ENCODE measurements at places on chromosomes 2 and 18.
A peak's percentile ranks its signal among the peaks of the same experiment; 100 is the strongest.

DNA sequence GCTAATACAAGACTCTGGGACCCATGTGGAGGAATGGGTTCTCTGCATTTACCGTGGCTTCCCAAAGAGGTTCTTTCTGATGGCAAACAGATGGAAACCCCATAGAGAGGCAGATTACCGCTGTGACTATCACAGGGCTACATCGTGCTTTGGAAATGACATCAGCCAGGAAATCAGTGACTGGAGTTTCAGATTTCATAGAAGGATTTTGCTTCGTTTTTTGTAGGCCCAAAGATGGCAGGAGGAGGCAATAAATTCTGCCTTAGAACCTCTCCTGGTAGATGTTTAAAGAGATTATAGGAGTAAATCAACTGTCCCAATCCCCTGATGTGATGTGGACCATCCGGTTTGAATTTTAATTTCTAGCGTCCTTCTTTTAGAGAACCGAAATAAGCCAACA, 214.1 kb downstream of the AGPS start:
- DNase-seq, result peak; percentile 90

DNA sequence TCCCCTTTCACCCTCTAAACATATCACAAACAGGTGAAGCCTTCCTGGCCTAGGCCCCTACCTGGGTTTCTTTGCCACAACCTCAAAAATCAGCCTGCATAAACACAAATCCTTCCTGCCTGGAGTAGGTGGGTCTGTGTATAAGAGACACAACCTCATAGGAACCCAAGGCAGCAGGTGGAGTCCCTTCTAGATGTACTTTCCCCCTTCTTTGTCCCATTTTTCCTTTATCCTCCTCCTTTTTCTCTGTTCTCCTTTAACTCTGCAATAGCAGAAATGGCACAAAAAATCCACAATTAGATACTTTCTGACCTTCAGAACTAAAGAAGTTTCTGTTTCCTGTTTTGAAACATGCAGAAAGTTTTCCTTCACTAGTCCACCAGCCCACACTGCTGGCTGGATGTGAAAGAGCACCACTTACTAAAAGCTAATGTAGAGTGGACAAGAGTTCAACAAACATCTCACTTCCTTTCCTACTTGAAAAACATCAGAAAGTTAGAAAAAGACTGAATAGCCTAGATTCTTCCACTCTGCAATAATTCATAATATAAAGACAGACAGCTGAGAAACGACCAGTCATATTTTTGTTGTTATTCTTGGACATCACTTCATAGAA, 11.2 kb downstream of the SLC40A1 start:
- no peak for DNase-seq

- DNase-seq, result no peak
Measured at GRCh38 chr2:182866095-182866460, 359 bp downstream of the FRZB start.

- no peak for DNase-seq
Measured at GRCh38 chr2:110886826-110887573, 154.6 kb downstream of the ACOXL start.

- DNase-seq, result no peak
Measured at GRCh38 chr18:2102022-2102421, 469.3 kb downstream of the METTL4 start.

DNA sequence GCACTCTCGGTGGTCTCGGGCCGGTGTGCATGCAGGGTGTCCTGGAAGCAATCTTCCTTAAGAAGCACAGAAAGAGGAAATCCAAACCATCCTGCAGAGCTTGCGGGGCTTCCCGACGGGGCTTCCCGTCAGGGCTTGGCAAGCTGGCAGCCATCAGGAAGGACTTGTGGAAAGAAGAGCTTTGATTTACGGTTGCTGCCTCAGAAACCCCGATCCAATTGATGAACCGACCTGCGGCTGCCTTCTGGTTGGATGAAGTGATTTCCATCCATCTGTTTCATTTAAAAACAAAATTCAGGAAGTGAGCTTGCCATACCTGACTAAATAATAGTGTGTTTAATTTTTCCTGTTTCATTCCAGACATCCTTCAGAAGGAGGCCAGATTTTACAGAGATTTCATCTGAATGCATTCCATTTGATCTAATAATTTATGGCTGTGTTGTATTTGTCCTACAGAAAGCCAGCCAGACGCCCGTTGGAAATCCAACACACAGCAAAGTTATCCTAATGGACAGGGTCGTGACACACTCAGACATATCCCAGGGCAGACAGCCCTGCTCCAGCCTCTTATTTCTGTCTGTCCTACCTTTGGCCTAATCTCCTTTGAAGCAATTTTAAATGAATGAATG, 141.3 kb downstream of the SEPTIN10 start:
- peak; percentile 59 for DNase-seq

DNA sequence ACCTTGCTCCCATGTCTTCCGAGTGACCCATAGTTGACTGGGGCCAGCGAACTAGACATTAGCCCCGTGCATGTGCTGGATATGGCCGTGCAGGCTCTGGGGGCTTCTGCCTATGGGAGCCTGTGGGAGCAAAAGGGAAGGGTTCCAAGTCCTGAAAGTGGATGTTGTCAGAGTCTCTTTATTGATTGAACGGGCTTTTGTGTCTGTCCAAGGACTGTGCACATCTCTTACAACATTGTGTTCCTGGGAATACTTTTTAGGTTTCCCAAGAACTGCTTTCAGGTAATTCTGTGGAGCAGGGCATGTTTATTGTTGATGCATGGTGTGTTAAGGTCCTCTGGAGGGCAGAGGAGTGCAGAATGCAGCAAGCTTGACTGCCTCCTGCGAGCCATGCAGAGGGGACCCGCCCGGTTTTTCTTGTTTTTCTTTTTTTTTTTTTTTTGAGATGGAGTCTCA, 5.0 kb downstream of the RNF144A start:
- DNase-seq, result peak; percentile 15

DNA sequence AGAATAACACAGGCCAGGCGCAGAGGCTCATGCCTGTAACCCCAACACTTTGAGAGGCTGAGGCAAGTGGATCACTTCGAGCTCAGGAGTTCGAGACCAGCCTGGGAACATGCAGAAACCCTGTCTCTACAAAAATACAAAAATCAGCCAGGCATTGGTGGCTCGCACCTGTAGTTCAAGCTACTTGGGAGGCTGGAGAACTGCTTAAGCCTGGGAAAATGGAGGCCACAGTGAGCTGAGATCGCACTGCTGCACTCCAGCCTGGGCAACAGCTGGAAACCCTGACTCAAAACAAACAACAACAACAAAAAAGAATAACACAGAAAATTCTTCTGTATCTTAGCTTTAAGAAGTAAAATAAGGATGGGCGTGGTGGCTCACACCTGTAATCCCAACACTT, 440.3 kb downstream of the LRATD1 start:
- DNase-seq, result no peak

- no peak for DNase-seq
Measured at GRCh38 chr2:85888020-85888683, 638 bp downstream of the ST3GAL5 start.

GRCh38 chr2:131112529-131112928, 7.4 kb downstream of the PLEKHB2 start:
- no peak for DNase-seq

GRCh38 chr18:49707599-49707998, 105.7 kb downstream of the ACAA2 start:
- no peak for DNase-seq

DNA sequence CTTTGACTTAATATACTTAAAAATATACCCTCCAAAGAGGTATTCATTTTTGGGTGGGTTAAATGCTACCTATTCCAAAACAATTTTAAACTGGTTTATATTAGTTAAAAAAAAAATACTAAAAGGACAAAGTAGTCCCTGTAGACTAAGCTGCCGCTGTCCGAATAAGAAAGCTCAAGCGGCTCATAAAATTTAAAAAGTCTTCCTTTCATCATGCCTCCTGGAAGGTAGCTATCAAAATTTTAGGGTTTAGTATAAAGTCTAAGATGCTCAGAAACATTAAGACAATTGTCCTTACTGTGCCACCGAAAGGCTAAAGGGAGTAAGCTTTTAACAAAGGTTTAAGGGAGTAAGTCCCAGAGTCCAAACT, 440 bp upstream of the UGGT1 start:
- DNase-seq, result no peak

DNA sequence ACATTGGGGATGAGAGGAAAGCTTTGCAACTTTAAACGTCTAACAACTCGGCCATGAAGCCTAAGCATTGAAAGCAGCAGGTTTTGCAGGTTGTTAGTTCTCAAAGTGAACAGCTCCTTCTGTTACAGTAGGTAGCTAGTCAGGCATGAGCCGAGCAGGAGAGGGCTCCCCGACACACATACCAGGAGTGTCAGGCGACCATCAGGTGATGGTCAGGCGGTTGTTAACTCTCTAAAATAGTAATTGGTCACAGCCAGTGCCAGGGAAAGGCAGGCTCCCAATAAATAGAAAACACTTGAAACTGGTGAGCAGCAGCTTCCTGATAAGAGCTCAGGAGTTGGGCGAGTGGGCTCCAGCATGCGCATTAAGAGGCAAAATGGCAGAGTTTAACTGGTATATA, 53.5 kb upstream of the DAPL1 start:
- DNase-seq, result no peak

- peak; percentile 53 for DNase-seq
Measured at GRCh38 chr18:11733031-11733430, 44.0 kb downstream of the GNAL start.

GRCh38 chr2:201821080-201821479, 14.7 kb downstream of the CDK15 start:
- DNase-seq, result peak; percentile 98

DNA sequence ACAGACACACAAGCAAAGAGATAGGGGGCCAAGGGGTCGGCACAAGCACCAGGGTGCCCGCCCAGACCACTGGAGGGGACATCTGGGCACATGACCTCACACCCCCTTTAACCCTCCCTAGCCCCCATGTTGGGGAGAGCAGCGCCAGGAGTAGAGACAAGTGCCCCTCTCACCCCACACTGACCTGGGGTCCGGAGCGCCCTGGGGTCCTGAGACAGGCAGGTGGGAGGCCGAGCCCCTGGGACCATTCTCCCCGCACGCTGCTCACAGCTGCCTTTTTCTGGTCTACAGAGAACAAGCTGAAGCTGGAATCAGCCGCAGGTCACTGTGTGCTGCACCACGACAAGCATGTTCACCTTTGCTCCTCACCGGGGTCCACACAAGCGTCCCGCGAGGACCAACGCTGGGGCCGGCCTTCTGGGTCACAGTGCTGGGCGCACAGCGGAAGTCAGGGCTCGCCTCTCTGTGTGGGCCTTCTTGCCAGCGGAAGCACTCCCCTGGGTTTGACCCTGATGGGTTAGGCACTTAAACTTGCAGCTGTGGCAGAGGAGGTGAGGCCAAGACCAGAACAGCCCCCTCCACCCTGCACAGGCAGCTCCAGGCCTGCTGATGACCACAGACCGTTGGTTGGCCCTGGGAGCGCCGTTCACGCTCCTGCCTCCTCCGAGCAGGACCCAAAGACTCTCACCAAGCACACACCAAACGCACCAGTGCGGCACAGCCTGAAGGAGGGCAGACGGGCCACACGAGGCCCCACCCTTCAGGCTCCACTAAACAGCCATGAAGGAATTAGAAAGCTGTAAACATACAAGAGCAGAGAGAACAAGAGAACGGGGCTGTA, 275.3 kb downstream of the EIPR1 start:
- DNase-seq, result no peak

DNA sequence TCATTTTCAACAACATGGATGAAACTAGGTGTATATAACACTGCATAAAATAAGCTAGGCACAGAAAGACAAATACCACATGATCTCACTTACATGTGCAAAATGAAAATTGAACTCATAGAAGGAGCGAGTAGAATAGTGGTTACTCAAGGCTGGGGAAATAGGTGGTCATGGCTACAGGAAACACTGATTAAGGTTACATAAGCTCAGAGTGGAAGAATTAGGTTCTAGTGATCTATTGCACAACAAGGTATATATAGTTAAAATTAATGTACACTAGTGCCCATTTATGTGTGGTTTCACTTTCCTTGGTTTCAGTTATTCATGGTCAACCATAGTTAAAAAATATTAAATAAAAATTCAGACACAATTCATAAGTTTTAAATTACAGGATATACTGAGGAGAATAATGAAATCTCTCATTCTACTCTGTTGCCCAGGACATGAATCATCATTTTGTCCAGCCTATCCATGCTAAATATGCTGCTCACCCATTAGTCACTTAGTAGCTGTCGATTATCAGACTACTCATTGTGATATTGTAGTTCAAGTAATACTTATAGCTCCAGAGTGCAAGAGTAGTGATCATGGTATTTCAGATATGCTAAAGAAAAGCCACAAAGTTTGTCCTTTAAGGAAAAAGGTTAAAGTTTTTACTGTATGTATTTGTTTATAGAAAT, 1530.9 kb upstream of the LRRTM1 start:
- no peak for DNase-seq

DNA sequence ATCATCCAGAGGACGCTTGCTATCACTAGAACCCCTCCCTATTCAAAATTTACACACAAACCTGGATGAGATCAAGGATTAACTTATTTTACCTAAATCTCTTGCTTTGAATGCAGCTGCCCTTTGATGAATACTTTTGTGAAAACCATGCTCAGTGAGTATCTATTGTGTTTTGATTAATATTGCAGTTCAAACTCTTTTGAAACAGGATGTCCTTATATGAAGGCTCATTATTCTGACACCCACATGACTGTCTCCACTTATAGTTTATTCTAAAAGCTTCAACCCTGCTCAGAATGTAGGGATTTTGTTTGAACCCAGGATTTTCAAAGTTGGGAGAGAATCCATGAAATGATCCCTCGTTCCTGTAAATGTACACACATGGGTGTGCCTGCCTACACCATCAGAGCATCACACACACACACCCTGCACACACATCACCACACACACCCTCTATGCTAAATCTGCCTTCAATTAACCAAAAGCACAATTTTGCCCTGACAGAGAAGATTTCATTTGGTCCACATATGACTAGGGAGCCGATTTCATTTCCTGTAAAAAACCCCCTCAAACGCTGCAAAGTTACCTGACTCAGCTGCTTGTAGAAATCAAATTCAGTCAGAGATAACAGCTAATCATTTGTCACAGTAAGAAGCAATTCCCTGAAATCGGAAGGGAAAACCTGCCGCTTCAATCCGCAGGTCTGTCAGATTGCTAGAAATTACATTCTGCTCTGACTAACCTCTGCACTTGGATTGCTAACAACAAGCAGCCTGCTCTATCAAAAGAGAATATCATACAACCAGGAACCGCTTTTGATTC, 65.2 kb downstream of the ZEB2 start:
- no peak for DNase-seq

DNA sequence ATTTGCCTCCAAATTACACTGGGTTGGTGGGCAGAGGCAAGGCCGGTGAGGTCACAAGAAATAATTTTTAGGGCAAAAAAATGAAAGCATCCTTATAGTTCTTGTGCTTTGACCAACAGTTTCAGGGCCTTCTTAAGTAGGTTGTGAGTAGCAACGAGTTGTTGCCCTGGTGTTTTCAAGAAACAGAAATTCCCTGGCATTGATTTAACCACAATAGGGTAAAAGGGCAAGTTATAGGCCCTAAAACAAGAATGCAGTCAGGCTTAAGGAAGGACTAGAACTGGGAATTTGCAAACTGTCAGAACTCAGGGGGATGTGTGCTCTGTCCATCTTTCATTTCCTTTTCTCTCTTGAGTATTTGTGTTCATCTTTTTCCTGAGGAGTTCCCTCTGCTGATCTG, 46.1 kb upstream of the STPG4 start:
- no peak for DNase-seq
